ENCODE measurements at places on chromosomes 2 and 18. TPM values are rescaled to one million over a fixed set of nuclear protein-coding genes. Genes with fewer than 3 reads are reported as not detected.

The LIMS2 gene
- polyA plus RNA-seq, result 30.4 TPM

The MAP4K4 gene
- polyA plus RNA-seq, result 20.3 TPM

The HOXD1 gene
- polyA plus RNA-seq, result 2.2 TPM

The C2orf15 gene
- polyA plus RNA-seq, result not detected

The ABCG8 gene
- polyA plus RNA-seq, result 0.04 TPM

The IL18R1 gene
- 1.1 TPM for polyA plus RNA-seq

The AQP4 gene
- not detected for polyA plus RNA-seq

The UGT1A7 gene
- polyA plus RNA-seq, result not detected

The IL1RN gene
- 0.14 TPM for polyA plus RNA-seq

The QPCT gene
- 51.4 TPM for polyA plus RNA-seq

The C2orf78 gene
- polyA plus RNA-seq, result not detected

The TMEM37 gene
- 0.53 TPM for polyA plus RNA-seq

The HOXD9 gene
- polyA plus RNA-seq, result 7.2 TPM

The LAMA3 gene
- 0.93 TPM for polyA plus RNA-seq

The TANC1 gene
- 8.2 TPM for polyA plus RNA-seq

The CSRNP3 gene
- 1.2 TPM for polyA plus RNA-seq

The DES gene
- polyA plus RNA-seq, result 0.75 TPM

The CXCR1 gene
- not detected for polyA plus RNA-seq

The TSPYL6 gene
- polyA plus RNA-seq, result not detected

The VWC2L gene
- not detected for polyA plus RNA-seq

The DUSP19 gene
- polyA plus RNA-seq, result 1.1 TPM

The CD28 gene
- 0.10 TPM for polyA plus RNA-seq

The RBKS gene
- 3.6 TPM for polyA plus RNA-seq

The PROM2 gene
- not detected for polyA plus RNA-seq

The ATOH8 gene
- 12.0 TPM for polyA plus RNA-seq

The TCF7L1 gene
- polyA plus RNA-seq, result 1.8 TPM

The UGGT1 gene
- 14.8 TPM for polyA plus RNA-seq

The CRYGD gene
- not detected for polyA plus RNA-seq

The TUBA3E gene
- polyA plus RNA-seq, result not detected

The LHCGR gene
- not detected for polyA plus RNA-seq

The FAM228B gene
- 15.1 TPM for polyA plus RNA-seq

The CEBPZOS gene
- 37.7 TPM for polyA plus RNA-seq

The TRIM43 gene
- not detected for polyA plus RNA-seq

The CYTIP gene
- not detected for polyA plus RNA-seq

The AQP12B gene
- polyA plus RNA-seq, result not detected

The SNORC gene
- polyA plus RNA-seq, result not detected

The KCNIP3 gene
- polyA plus RNA-seq, result 3.7 TPM

The DYNAP gene
- not detected for polyA plus RNA-seq

The CYRIA gene
- not detected for polyA plus RNA-seq

The LOXL3 gene
- polyA plus RNA-seq, result 55.2 TPM

The MALL gene
- 61.6 TPM for polyA plus RNA-seq

The SLC23A3 gene
- 0.58 TPM for polyA plus RNA-seq

The IL1B gene
- 1.1 TPM for polyA plus RNA-seq

The ERBB4 gene
- polyA plus RNA-seq, result not detected

The DPYSL5 gene
- not detected for polyA plus RNA-seq

The C2orf80 gene
- not detected for polyA plus RNA-seq

The KCNJ3 gene
- polyA plus RNA-seq, result not detected

The INHA gene
- polyA plus RNA-seq, result 0.36 TPM

All from GM23248 (cell line).